Bone marrow (tissue), 2 donors: ENCODE measurements at places on chromosomes 2 and 18.

DNA sequence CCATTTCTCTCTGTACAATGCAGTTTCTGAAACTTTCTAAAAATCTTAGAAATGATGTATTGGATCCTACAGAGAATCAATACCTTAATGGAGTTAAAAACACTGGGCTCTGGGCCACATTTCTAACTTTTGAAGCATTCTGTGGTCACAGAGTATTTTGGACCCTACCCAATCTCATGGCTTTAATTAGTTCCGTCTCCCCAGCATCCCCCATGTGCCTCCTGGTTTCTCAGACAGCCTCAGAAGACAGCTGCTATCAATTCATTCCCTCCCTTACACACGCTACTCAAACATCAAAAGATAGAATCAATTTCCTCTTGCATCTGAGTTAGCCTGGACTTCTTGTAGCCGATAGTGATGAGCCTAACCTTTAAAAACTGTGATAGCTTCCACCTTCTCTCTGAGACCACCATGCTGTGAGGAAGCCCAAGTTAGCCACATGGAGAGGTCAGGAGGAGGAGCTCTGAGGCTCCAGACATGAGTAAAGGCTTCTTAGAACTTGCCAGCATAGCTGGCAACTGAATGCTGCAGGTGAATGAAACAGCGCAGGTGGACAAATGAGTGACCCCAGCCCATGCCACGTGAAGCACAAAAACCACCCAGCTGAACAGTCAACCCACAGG is 10.4 kb downstream of the ADCY3 start:
- no peak for DNase-seq

- no peak for DNase-seq
These were observed 35.3 kb downstream of the MYCN start for GRCh38 chr2:15975676-15976075.

DNA sequence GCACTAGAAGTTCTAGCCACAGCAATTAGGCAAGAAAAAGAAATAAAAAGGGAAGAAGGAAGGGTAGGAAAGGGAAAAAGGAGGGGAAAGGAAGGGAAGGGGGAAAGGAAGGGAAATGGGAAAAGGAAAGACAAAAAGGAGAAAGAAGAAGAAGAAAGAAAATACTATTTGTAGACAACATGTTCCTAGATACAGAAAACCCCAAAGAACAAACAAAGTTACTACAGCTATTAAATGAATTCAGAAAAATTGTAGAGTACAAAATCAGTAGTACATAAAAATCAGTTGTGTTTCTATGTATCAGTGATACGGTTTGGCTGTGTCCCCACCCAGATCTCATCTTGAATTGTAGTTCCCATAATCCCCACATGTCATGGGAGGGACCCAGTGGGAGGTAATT is 52.3 kb downstream of the RPE start:
- no peak for DNase-seq

DNA sequence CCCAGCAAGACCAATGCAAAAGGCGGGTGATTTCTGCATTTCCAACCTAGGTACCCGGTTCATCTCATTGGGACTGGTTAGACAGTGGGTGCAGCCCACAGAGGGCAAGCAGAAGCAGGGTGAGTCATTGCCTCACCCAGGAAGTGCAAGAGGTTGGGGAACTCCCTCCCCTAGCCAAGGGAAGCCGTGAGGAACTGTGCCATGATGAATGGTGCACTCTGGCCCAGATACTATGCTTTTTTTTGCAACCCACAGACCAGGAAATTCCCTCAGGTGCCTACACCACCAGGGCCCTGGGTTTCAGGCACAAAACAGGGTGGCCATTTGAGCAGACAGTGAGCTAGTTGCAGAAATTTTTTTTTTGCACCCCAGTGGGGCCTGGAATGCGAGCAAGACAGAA is 662.6 kb upstream of the ACVR2A start:
- DNase-seq, result no peak

GRCh38 chr2:71777946-71778345 is 324.6 kb downstream of the DYSF start:
- DNase-seq, result no peak

GRCh38 chr18:2331491-2331890 is 239.8 kb downstream of the METTL4 start:
- DNase-seq, result no peak

DNA sequence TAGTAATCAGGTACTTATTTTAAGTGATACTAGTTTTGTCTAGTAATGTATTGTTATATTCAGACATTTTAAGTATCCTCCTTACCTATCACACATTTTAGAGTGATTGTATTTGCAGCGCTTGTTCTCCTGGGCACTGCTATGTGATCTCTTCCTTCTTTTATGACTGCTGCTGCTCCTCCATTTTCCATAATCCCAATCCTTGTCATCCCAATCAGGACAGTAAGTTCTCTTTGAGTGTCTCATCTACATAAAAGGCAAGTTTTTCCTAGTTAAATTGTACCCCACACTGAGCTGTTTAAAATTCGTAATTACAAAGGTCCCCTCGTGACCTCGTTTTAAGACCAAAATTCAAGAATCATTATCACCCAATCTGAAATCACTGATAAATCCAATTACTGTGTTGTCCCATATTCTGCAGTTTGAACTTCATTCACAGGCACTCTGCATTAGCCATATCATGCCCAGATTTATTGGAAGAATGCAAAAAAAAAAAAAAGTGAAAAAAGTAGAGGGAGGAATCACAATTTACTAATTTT is 2.8 kb downstream of the CLK1 start:
- DNase-seq, result no peak

GRCh38 chr2:180324182-180324581 is 317.1 kb upstream of the CWC22 start:
- DNase-seq, result no peak

GRCh38 chr2:27583390-27583915 is 611 bp downstream of the ZNF512 start:
- no peak for DNase-seq

DNA sequence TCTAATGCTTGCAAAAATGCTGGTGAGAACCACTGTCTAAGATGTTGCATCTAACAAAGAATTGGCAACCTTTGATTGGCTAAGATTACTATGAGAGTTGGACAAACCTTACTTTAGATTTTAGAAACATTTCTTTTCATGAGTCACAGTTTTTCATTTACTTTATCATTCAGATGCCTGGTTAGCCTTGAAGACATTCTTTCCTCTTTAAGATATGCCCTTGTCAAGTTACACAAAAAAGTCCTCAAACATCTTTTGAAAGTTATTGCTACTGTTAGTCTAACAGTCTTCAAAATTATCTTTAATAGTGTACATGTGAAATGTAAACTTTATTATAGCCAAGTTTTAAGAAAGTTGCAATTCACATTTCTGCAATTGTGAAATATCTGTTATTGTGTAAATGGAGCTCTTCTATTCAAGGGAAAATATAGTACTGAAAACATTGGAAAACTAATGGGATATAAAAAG is 276.3 kb downstream of the RND3 start:
- DNase-seq, result no peak

DNA sequence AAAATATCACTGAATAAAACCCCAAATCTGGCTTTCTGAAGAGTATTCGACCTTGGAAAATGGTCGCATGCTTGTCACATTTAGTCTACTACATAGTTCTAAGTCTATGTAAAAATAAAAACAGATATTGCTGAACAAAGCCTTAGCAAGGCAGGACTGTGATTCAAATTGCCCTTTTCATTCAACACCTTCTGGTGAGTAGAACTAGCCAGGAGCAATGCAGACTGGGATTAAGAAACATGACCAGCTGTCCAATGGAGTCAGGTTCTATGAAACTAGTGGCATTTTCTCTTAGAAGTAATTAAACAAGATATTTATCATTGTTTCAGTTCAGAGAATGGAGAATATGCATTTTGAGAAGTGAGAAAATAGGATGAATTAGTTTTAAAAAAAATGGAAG is 1260.5 kb upstream of the ACVR2A start:
- DNase-seq, result no peak

GRCh38 chr2:239307221-239307569 is 93.6 kb downstream of the HDAC4 start:
- DNase-seq, result no peak

- no peak for DNase-seq
These were observed 90.3 kb upstream of the RTN4 start for GRCh38 chr2:55140316-55141219.

DNA sequence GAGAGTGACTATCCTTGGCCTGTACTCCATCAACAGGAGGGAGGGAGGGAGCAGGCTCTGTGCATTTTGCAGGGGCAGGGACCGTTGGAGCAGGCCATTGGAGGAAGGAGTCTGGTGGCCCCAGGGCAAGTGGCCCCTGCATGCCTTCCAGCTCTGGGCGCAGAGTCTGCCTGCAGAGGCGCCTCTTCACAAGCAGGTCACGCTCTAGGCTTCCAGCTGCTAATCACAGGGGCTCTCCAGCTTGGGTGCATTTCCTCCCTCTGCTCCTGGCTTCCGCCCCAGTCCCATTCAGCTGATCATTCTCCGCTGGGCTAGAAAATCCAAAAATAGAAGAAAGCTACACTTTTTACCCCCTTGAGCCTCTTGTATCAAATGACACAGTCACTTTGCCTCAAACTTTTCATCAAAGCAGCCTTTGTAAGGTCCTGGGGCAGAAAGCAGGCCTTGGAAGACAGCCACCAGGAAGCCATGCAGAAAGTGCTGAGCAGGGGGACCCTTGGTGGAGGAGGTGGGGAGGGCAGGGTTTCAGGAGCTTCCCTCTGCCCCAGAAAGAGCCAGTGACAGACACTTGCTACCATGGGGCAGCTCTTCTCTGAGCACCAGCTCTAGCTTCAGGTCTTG is 11.3 kb downstream of the TMEM247 start:
- peak; percentile 94 for DNase-seq

DNA sequence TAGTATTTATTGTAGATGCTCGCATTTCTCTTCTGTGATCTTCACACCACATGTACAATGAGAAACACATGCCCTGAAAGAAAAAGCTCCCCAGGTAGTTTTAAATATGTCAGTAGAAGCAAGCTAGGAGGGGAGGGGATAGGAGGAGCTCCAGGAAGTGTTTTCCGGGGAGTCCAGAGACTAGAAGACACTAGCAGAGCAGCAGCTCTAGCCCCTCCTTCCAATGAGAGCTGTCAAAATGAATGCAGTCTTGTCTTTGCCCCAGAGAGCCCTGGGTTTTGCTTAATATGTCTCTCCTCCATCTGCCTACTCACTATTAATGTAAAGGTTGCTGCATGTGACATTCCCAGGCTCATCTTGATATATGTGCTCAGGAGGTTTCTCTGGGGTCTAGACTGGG is 462.6 kb upstream of the SOX11 start:
- DNase-seq, result no peak

DNA sequence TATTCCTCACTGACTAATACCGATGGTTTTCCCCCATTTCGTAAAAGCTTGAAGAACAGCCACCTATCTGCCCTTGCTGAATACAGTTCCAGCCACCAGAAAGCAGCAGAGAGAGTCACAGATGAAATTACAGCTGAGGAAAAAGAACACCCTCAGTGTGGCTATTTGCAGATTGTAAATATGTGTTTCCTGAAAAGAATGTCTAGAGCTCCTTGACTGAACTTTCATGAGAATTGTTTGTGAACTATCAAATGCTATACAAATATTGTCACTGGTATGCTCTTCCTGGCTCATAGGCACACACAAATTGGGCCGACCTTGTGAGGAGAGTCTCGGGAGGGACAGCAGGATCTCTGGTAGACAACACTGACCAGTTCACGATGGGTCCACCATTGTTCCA is 58.1 kb upstream of the TTC39C start:
- DNase-seq, result no peak

DNA sequence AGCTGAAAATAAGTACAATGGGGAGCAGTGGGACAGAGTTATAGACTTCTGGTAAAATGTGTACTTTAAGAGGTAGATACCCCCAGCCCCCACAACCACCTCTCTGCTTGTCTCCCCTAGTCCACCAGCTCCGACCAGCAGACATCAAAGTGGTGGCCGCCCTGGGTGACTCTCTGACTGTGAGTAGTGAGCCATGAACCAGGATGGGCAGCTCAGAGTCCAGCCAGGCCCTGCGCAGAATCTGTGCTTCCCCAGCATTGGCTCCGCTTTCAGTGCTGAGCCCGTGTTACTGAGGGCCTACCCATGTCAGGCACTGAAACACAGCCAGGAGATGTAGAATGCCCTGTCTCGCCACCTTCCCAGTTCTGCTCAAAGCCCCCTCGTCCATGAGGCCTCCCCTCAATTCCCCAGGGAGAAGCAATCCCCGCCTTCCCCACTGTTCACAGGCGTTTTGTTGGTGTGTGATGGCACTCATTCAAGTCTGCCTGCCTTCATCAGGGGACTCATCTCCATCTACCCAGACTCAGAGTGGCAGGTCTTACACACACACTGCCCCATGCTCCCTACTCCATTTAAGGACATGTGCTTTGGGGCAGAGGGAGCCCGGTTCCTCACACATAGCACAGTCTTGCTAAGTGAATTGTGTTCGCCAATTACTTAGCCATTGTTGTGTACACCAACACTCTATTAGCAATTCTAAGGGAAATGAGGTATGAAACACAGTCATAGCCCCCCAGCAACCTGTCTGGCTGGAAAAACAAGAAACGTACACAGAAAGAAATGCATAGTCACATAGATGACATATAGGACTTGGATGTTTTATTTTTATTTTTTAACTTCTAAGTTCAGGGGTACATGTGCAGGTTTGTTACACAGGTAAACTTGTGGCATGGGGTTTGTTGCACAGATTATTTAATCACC is 122.6 kb downstream of the PLB1 start:
- DNase-seq, result no peak

DNA sequence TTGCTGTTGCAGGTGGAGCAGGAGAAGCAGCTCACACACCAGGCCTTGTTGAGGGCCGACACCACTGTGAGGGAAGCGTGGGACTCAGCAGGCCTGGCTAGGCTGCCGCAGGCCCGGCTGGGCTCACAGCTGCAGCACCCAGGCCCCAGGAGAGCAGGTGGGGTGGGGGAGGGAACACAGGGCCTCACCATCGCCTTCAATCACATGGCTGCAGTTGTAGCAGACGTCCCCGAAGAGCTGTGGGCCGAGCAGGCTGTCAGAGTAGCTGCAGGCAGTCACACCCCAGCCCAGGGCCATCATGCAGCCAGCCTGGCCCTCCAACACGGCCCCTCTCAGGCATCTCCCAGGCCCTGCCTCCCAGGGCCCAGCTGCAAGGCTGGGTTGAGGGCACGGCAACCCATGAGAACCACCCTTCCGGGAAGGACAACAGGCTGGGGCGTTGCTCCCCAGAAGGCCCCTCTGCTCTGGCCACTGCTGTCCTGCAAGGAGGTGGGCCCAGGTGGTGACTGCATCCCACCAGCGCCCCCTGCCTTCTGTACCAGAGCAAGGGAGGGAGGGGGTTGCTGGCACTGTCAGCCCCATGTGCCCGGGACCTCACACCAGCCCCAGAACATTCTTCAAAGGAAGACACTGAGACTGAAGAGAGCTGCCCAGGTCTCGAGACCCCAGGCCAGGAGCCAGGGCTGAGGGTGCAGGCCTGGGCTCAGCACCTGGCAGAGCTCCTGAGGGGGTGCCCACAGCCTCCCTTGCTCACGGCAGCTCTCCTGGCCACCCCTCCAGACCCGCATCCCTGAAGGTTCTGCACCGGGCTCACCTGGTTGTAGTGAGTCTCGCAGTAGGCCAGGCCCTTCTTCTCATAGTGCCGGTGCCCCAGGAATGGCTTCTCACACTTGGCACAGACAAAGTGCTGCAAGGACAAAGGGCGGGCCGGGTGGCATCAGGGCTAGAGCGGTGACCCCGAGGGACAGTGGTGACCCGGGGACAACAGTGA is 5.6 kb upstream of the GPR17 start:
- DNase-seq, result no peak

- no peak for DNase-seq
These were observed 25.5 kb downstream of the TANC1 start for GRCh38 chr2:158993721-158994587.
